Stimulated activated CD8-positive, alpha-beta memory T cell treated with anti-CD3 and anti-CD28 coated beads, Interleukin-7, amount 100 ng/mL, for 4 hours (primary cell): ENCODE measurements at places on chromosomes 3 and 15.

- no peak for DNase-seq
Observed at GRCh38 chr3:77873598-77873997, 833.7 kb downstream of the ROBO2 start.

- no peak for DNase-seq
Observed at GRCh38 chr15:69559440-69560190, 107.0 kb downstream of the RPLP1 start.

DNA sequence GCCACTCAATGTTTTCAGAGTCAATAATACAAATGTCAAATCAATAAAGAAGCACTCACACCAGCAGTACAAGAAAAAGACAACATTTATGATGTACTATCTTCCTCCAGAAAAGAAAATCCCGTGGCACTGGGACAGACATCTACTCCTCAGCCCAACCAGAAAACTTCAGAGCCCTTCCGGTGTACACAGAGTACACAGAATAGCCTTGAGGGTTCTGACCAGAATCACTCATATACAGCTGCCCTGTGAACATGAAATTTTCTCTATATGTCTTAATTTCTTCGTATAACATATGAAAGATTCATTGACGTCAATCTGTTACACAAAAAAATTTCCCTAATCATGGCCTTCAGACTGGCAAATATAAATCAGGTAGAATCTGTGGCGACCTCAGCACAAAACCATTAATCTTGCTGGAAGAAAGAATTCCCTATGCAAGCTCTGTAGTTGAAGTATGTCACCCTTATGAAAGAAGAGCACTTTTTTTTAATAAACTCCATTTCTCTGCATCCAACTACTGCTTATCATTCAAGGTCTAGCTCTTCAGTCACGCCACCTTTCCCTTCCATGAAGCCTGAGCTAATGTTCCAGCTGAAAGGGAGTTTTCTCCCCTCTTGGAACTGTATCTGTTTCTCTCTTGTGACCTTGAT, 53.8 kb upstream of the PLAAT1 start:
- no peak for DNase-seq

- DNase-seq: no peak
Observed at GRCh38 chr3:151751161-151751560, 17.4 kb downstream of the AADACL2 start.

DNA sequence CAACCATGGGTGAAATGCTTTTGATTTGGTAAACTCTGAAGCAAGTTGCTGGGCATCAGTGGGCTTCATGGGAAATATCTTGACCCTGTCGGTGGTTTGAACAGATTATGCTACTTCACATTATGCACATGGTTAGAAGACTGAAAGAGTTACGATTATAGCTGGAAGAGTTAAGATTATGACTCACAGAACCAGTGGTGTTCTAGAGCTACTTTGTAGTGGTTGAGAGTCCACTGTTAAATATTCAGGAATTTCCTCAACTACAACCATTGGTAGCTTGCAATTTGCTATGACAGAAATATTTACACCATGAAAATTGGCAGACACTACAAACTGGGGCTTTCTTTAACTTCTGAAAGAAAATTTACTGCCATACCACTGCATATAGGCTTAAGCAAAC, 99.3 kb downstream of the GADL1 start:
- no peak for DNase-seq

GRCh38 chr15:63504247-63504978, at the start of gene USP3:
USP3 (plus strand) TSS chr15:63504593; CDS start chr15:63504740, 147 bp downstream.
- peak; percentile 89 for DNase-seq

DNA sequence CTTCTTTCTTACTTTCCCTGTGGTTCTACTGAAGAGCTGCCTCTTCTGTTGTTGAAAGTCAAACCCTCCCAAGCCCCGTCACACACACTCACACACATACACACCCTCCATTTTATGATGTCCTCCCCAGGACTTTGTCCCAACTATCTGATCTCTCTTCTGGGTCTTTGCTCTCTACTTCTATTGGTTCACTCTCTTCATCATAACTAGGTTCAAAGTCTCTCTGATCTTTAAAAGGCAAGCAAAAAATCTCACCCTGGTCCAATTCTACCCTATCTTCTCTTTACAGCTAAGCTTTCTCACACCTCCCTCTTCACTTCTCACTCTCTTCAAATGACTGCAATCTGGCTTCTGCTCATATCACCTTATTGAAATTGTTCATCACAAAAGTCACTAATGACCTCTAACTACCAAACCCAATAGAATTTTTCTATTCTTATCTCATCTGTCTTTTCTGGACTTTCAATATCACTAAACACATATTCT, 34.8 kb downstream of the LRRFIP2 start:
- DNase-seq: no peak

GRCh38 chr3:11282250-11283138, 10.3 kb downstream of the ATG7 start:
- DNase-seq: no peak

GRCh38 chr15:96234109-96234892, 96.2 kb upstream of the NR2F2 start:
- no peak for DNase-seq

- peak; percentile 18 for DNase-seq
Observed at GRCh38 chr3:185659942-185660921, 74.1 kb downstream of the SENP2 start.

DNA sequence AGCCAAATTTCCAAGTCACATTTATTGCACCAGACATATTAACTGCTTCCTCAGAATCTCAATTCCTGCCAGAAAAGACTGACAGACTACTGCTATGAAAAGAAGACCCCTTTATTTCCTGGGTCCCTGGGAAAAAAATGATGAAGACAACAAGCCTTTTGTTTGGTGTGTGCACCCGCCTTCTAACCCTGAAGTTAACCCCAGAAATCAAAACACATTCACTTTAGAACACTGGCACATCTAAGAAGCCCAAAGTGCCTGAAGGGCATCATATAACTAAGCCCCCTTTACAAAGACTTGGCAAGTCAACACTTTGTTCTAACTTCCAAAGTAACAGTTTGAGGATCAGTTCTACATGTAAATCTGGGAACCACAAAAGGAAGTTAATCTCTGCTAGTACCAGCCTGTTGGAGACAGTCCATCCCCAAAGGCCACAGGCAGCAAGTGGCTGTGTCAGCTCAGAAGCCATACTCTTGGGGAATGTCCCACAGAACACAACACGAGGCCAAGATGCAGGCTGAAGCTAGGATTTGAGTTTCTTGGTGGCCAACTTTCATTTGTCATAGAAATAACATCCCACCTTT, 16.3 kb upstream of the ATP1B3 start:
- no peak for DNase-seq

GRCh38 chr3:107082527-107082926, 294.7 kb upstream of the CCDC54 start:
- no peak for DNase-seq

GRCh38 chr3:189027626-189028155, 144.1 kb upstream of the TPRG1 start:
- DNase-seq: no peak

- no peak for DNase-seq
Observed at GRCh38 chr3:60917141-60917540, 334.1 kb downstream of the FHIT start.
